ENCODE measurements at places on chromosomes 7 and 10.
A peak's percentile ranks its signal among the peaks of the same experiment; 100 is the strongest.

GRCh38 chr7:154568346-154568745 is 434.6 kb downstream of the PAXIP1 start:
- DNase-seq: peak; percentile 39

GRCh38 chr10:98511876-98512275 is 65.1 kb upstream of the HPS1 start:
- DNase-seq: no peak

- no peak for DNase-seq
These were observed 301.8 kb upstream of the ZWINT start for GRCh38 chr10:56662765-56663447.

DNA sequence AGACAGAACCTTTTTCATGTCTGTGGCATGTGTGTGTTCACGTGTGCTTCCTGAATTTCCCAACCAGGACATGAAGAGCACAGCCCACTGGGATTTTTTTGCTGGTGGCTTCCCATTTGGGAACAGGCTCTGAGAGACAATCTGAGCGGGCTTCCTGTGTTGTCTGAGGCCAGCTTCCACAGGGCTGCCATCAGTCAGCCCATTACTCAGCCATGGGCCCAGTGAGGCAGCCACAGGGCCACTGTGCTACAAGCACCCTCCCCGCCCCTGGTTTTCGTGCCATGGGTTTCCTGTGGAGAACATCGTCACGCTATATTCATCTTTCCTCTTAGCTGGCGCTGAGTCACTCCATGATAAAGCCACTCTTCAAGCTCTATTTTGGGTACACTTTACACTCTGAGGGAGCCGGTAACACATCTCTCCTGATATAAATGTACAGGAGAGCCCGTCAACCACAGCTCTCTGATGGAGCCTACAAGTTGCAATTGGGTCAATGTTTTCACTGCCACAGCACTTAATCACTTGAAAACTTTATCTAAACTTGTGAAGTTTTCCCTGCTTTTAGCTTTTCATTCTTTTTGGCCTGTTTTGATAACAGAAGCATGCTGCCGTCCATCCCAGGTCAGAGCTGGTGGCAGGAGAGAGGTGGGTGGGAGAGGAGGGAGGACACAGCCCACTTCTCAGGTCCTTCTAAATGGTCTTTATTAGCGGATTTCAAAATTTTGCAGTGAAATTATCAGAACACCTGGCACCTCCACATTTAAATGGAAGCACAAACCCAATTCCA is 96.9 kb downstream of the HIPK2 start:
- no peak for DNase-seq

GRCh38 chr7:91228927-91229558 is 35.2 kb upstream of the FZD1 start:
- DNase-seq: no peak

DNA sequence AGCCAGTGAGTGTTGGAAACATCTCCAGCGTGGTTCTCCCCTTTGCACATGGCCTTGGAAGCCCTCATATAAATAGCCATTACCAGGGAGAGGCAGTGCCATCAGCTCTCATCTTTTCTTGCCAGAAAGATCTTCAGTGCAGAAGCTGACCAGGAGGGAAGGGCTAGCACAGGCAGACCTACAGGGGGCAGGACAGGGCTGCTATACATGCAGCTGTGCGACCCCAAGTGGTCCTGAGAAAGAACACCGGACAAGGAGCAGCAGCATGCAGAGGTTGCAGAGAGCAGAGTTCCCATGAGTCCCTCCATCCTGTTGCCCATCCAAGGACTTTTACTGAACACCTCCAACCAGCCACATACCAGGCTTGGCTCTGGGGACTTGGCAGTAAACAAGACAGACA is 17.1 kb downstream of the GRID1 start:
- no peak for DNase-seq

DNA sequence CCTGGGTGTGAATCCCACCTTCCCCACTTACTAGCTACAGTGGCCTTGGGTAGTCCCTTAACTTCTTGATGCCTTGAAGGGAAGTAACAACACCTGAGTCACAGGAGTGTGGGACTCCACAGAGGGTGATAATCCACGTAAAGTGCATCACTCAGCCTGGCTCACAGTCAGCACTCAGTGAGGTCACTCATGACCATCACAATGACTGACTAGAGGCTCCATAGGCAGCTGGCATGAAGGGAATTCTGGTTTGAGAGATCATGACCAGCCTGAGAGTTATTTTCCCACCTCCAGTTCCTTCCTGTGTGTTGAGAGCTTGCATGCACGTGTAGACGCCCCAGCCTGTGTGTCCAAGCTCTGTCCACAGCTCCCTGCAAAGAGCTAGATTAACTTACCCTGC is 34.8 kb downstream of the NEUROG3 start:
- DNase-seq: no peak

DNA sequence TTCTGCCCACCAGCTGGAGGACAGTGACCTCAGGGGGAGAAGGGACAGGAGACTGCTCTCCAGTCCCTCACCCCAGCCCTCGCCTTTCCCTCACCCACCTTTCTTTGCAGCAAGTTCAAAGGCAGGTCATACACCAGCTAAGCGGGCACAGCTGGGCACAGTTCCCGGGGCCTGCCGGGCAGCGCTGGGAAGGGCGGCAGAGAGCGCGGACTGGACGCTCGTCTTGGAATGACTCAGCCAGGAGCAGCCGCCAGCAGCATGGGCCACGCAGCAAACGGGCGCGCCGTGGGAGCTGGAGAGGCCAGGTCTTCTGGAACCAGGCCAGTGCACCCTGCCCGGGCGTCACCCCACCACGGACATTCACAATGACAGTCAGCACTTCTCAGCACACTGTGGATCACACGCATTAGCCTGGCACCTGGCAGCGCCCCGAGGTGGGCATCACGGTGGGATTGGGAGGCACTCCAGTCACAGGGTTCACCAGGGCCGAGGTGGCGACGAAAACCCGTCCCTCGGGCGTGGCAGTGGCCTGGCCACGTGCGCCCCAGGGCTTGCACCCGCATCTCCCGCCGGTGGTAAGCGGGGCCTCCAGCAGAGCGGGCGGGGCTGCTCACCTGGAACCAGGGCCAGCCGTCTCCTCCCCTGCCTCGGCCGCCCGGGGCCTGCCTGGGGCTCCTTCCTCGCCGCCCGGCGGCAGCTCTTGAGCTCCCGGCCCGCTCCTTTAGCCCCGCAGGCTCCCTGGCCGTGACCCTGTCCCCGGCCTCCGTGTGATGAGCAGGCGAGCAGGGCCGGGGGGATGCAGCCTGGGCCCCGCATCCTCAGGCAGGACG is 29.0 kb upstream of the WDFY4 start:
- DNase-seq: peak; percentile 71

GRCh38 chr7:96414931-96415292 is 93.0 kb upstream of the SLC25A13 start:
- peak; percentile 63 for DNase-seq

GRCh38 chr10:22620140-22620857 is 94.1 kb downstream of the PIP4K2A start:
- peak; percentile 79 for DNase-seq

DNA sequence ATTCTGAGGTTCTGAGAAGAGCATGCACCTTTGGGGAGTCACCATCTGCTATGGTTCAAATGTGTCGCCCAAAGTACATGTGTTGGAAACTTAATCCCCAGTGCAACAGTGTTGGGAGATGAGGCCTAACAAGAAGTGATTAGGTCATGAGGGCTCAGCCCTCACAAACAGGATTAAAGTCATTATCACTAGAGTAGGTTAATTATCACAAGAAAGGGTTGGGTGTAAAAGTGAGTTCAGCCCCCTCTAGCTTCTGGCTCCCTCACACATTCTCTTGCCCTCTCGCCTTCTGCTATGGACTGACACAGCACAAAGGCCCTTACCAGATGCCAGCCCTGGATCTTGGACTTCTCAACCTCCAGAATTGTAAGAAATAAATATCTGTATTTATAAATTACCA is 100.3 kb upstream of the C10orf90 start:
- no peak for DNase-seq

DNA sequence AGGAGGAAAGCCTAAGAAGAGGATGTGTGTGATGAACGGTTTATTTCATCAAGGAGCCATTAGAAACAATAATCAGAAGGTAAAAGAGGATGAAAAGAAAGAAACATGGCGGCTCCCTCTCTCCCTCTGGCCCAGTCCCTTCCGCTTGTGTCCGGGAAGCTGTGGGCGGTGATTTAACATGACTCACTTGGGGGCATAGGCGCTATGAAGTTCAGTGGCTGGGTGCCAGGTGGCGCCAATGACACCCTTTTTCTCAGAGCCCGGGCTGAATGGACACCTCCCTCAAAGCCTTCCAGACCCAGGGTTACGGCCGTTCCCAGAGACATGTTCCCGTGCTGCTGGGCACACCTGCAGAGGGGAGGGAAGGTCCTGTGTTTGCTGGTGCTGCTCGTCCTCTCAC is 244.0 kb downstream of the SKAP2 start:
- DNase-seq: no peak

All from head of caudate nucleus (tissue), 42 donors.